ENCODE measurements at places on chromosomes 5 and 9.

DNA sequence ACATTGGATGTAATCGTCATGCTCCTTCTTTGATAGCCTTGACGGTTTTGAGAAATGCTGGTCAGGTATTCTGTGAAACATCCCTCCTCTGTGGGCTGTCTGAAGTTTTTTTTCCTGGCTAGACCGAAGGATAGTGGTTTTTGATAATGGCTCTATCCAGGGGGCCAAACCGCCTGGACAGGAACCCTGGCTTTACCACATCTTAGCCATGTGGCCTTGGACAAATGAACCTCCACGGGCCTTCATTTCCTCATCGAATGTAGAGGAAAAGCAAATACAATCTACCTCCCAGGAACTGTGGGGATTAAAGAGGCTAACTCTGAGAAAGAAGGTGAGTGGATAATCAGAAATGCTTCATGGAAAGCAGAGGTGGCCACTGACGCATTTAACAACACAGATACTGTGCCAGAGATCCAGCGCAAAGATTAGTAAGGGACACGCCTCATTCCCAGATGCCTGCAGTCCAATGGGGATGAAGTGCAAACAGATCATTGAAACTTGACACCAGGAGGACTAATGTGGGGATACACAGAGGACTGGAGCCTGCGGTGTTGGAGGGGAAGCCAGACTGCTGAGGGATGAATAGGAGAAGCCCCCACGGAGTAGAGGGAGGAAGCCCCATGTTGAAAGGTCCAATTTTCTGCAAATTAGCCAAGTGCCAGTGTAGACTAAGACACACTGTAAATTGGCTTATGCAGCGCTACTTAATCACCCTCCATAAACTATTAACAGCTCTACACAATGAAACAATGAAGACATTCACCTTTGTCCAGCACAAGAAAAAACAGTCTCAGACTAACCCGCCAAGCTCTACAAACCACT lies 41.6 kb downstream of the MYO10 start:
- no peak for DNase-seq

DNA sequence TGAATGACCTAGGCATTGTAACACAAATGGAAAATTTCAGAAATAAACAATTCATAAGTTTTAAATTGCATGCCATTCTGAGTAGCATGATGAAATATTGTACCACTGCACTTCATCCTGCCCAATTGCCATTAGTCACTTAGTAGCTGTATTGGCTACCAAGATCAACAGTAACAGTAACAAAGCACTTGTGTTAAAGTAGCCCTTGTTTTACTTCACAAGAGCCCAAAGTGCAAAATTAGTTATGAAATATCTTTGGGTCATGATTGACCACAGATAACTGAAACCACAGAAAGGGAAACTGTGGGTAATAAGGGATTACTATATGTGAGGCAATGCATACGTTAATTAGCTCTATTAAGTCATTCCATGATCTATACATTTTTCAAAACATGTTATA lies 33.3 kb upstream of the RORB start:
- DNase-seq: no peak

- no peak for DNase-seq
Observed at GRCh38 chr5:156920042-156920860, 42.8 kb downstream of the TIMD4 start.

DNA sequence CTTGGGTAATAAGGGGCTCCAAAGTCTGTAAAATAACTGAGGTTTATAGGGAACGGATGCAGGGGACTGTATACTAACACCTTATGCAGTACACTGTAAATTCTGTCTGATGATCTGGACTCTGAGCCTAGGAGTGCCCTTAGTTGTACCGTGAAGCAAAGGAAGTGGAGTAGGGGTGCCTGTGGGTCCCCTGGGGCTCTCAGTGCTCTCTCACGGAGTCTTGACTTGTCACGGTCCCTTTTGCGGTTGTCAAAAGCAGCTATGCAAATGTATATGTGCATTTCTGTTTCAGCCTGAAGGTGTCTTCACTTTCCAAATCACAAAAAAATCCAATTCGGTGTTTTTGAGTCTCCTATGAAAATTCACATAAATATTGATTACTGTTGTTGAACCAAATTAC lies 17.8 kb downstream of the DMRT1 start:
- DNase-seq: no peak

GRCh38 chr5:119330367-119331183 lies 25.2 kb upstream of the TNFAIP8 start:
- no peak for DNase-seq

- no peak for DNase-seq
Observed at GRCh38 chr5:176899946-176900779, 1.0 kb upstream of the HK3 start.
